ENCODE measurements at places on chromosomes 4 and X.

- no peak for DNase-seq
These were observed 275.4 kb upstream of the PITX2 start for GRCh38 chr4:110898290-110898689.

- DNase-seq = no peak
These were observed 22.5 kb upstream of the ADH7 start for GRCh38 chr4:99457676-99458075.

DNA sequence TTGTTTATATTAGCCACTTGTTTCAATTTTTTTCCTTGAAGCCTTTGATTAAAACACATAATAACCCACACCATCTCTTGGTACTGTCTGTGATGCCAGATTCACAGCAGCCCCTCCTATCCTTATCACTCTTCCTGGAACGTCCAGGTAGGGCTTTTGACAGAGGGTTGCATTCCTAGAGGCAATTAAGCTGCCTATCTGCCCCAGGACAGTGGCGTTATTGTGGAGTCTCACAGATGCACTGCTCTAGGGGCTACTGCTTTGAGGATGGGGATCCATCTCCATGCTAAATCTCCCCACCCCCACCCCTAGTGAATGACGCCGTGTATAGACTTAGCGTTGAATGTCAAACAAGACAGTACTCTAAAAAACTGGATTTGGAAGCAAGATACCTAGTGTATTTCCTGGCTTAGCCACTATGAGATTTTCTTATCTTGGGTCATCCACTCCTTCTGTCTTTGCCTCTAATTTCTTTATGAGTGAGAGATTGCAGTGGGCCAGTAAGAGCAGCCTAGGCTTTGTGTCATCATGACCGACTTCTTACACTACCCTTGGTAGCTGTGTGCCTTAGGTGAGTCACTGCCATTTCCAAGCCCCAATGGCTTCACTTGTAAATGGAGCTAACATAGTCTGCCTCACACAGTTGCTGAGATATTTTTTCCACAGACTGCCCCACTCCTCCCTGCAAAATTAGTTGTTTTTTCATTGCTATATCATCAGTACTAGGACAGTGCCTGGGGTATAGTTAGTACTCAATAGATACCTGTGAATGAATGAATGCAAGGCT lies 90.9 kb downstream of the EGF start:
- no peak for DNase-seq

DNA sequence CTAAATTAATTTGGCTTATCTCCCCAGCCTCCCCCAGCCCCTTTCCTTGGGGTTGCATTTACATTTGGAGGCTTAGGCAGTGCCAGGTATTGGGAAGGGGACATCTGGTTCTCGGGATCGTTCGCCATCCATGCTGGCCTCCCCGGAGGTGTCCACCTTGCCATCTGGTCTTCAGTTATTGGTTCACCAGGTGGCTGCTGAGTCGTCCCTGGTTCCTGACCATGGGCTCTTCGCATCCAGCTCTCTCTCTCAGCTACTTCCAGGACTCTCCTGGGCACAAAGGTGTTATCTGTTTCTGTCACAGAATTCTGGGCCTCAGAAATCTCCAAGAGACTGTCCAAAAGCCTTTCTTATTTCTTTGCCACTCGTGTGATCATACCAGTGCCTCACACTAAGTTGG lies 75.4 kb upstream of the SCOC start:
- DNase-seq = no peak

- DNase-seq = no peak
These were observed 78.0 kb downstream of the NSUN7 start for GRCh38 chr4:40827758-40828157.

- DNase-seq = no peak
These were observed 14.8 kb downstream of the SOWAHB start for GRCh38 chr4:76883147-76883546.
